Daoy (cell line): ENCODE measurements at places on chromosomes 12 and 14.
A peak's percentile ranks its signal among the peaks of the same experiment; 100 is the strongest.

- DNase-seq: no peak
These were observed 24.0 kb upstream of the MDM2 start for GRCh38 chr12:68784015-68784414.

- DNase-seq: no peak
These were observed 56.1 kb downstream of the TMEM117 start for GRCh38 chr12:43891856-43892574.

DNA sequence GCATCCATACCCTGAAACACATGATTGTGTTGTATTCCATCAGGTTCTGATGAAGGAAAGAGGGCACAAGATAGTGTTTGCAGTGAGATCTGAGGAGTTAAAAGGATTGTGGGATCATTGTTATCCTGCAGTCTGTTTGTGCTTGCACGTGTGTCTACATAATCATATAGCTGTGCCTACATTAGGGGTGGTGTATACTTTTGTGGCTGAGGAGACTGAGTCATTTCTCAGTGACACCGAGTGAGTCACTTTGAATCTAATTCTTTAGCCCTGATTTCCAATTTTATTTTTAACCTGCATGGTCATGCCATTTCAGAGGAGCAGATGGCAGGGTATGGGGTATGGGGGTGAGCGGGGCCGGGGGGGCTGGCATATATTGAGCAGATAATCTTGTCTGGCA is 133.2 kb downstream of the ANO4 start:
- peak; percentile 79 for DNase-seq

DNA sequence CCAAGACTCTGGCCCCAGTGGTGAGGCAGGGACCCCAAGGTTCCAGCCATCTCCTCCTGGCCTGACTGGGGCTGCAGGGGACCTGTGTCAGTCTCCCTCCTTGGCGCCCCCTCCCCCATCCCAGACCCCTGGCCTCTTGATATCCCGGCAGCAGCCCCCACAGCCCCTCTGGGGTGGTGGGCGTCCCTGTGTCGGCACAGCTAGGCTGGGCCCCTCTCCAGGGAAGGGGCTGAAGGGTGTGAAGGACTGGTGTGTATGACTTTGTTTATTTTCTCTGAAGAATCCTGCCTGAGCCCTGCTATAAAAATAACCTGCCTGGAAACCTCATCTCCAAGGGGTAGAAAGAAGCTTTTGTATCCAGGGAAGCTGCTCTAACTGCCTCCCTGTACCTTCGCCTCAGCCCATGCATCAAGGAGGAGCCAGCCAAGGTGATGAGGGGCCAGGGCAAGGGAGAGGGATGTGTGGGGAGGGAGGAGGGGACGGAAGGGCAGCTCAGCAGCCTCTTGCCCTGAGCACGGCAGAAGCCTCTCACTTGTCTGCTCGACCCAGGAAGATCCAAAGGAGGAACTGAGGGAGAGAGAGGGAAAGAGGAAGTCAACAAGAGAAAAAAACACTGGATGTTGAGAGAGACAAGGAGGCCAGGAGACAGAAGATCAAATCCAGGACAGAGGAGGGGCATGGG is 25.4 kb upstream of the COL2A1 start:
- DNase-seq: no peak

DNA sequence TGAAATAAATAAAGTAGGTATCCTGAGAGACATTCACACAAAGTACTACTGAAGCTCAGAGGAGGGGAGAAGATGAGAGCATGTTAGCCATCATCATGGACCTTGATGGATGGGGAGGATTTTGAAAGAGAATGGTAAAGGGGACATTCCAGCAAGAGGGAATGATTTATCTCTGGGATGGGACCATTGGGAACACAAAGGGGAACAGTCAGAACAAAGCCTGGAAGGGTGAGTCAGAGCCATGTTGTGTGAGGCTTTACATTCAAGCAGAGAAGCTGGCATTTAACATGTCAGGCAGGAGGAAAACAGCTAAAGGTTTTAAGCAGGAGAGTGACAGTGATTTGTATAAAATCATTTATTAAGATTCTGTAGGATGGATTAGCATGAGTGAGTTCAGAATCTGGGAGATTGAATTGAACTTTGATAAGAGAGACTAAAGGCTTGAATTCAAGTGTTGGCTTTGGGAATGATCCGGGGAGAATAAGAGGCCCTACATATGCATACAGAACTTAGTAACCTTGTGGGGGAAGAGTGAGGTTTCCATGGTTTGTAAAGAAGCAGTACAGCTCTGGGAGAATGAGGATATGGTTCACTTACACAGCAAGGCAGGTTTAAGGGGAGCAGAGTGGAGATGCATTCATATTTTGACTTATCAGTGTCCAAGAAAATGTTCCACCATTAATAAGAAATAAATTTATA is 174.4 kb downstream of the SYT10 start:
- no peak for DNase-seq

DNA sequence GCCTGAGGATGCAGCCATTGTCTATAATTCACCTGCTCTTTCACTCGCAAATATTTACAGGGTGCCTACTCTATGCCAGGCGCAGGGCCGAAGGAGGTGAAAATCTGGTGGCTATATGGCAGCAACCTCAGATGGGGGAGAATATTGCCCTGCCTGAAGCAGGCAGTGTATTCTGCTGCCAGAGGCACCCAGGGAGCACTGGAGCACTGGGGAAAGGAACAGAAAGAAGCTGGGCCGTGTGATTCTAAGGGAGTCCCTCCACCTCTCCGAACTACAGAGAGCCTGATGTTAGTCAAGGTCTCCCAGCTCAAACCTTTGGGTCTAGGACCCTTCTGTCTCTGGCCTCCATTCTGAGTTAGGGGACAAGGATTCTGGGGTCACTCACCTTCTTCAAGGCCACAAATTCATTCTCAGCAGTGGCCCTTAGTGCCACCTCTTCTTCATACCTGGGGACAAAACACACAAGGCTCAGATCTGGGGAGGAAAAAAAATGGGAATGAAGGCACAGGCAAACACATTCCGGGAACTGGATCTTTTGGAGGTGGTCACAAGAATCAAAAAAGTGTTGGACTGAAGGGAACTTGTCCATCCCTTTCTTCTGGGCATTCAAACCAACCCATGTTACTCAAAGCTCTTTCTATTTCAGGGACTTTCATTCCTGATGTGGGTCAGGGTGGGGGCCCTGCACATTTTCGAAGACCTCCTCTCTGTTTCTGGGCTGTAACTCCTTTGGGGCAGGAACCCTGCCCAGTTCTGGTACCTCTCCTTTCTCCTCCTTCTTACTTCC is 19.3 kb upstream of the KRT86 start:
- DNase-seq: no peak

- no peak for DNase-seq
These were observed 115.2 kb upstream of the MAP1LC3B2 start for GRCh38 chr12:116443821-116444589.

DNA sequence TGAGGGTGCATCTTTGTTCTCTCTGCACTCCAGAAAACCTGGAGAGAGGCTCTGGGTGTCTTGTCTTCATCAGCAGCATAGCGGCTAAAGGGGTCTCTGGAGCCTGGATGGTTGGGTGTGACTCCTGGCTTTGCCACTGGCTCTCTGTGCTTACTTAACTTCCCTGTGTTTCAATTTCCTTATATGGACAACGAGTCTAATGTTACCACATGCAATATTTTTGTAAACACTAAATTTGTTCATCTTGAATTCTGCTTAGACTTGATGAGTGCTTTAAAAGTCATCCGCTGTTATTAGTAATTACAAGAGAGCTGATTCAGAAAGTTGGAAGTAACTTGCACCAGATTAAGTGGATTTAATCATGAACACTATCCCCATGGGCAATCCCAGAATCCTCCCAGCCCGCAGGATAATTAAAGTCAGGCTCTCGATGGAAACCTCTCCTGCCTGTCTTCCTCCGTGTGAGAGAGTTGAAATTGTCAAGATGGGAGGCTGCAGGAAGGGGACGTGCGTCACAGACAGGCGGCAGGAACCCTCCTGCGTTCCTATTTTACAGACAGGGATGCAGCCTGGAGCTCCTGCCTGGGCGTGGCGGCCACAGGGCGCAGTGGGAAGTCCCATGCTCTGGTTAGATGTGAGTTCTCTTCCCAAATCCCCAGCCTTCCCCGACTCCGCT is 201.2 kb downstream of the TTC8 start:
- no peak for DNase-seq

DNA sequence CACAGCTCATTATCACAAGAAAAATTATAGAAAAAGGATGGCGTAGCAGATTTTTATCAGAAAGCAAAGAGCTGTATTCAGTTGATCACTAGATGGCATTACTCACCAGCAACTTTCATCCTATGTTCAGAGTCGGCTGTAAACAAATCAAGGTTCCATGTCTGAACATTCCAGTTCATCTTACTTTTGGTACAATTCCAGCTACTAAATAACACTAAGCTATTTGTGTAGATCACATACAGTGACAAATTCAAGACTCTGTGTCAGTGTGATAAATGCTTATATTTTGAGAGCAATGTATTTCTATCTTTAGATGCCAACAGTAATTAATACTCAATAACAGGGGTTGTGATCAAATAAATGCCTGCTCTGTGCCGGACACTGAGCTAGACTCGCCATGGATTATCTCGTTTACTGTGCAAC is 30.1 kb downstream of the NRDE2 start:
- peak; percentile 16 for DNase-seq

DNA sequence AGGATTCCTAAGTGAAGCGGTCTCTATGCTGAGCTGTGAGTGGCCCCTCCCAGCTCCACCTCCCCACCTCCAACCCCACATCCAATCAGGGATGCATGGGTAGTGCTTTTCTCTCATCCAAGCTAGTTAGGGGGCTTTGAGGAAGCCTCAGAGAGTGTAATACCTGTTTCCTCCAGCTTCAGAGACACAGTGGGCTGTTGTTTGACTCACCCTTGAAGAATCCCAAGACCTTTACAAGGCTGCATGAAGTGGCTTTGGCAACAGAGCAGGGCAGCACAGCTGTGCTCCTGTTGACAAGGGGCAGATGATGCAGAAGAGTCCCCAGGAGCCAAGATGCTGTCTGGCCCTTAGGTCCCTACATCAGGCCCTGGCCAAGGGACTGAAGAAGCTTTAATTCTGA is 27.1 kb upstream of the CLMN start:
- peak; percentile 50 for DNase-seq
